ENCODE measurements at places on chromosomes 13 and 19.
A peak's percentile ranks its signal among the peaks of the same experiment; 100 is the strongest.

DNA sequence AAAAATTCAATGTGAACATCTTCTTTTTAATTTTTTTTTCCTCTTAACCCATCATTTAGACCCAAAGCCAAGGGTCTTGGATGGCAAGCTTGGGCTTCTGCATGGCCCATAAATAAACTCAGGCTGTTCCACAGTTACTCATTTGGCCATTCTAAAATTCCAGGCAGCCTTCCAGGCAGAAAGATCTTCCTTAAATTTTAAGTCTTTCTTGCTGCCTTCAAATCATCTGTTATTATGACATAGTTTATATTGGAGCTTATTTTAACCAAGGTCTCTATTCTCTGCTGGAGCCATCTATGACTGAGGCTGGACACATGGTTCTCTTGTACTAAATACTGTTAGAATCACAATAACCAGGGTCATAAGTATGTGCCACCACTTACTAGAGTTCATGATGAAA, 317.3 kb upstream of the MAB21L1 start:
- ATAC-seq = no peak

- ATAC-seq = no peak
Measured at GRCh38 chr13:34886987-34887386, 55.1 kb upstream of the NBEA start.

DNA sequence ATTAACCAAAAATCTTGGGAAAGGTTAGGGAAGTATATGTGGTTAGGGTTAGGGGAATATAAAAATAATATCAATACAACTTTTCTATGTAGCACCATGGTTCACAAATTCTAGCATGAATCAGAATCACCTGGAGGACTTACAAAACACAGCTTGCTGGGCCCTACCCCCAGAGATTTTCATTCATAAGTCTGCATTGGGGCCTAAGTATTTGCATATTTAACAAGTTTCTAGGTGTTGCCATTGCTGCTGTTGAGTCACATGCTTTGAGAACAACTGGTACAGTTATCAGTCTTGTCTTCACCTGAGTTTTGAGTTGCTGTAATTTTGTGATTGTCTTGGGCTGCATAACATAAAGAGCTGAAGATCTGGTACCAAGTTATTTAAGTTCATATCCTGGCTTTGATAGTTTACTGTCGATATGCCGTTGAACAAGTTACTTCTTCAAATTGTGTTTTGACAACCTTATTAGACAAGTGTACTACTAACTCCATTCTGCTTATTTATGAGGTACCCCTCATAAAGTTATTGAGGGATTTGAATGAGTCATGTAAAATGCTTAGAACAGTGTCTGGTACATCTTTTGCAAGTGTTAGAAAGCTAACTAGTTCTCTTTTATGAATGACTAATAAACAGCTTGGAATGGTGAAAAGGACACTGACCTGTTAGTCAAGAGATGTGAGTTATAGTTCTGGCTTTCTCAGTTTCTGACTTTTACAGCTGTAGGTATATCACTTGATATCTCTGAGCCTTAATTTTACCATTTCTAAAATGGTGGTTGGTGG, 132.9 kb downstream of the PAN3 start:
- no peak for ATAC-seq

DNA sequence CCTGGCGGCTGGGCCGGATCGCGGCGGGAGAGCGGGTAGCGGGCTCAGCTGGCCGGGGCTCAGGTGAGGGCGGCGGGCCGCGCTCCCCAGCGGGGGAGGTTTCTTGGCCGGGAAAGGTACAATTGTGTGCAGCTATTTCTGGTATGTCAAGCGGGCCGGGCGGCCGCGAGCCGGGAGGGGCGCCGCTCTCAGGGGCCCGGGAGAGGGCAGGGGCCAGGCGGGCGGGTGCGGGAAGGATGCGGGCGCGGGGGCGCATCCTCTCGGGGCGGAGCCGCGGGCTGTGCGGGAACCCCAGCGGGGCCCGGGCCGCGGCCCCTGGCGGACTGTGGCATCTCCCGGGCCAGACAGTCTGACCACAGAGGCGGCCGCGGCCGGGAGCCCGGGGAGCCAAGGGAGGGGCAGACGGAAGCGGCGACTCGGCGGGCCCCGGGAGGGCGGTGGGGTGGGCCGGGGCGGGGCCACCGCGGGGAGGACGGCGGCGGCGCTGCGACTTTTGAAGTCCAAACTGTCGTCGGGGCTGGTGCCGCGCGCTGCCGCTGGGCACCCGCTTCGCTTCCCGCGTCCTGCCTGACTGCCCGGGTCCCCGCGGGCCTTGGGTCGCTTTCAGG, at the start of gene LMO7:
TSS of gene LMO7 (plus strand) at position 503 of the 608 bp plus-strand sequence. CDS start 328 bp downstream, outside the sequence.
- peak; percentile 73 for ATAC-seq

DNA sequence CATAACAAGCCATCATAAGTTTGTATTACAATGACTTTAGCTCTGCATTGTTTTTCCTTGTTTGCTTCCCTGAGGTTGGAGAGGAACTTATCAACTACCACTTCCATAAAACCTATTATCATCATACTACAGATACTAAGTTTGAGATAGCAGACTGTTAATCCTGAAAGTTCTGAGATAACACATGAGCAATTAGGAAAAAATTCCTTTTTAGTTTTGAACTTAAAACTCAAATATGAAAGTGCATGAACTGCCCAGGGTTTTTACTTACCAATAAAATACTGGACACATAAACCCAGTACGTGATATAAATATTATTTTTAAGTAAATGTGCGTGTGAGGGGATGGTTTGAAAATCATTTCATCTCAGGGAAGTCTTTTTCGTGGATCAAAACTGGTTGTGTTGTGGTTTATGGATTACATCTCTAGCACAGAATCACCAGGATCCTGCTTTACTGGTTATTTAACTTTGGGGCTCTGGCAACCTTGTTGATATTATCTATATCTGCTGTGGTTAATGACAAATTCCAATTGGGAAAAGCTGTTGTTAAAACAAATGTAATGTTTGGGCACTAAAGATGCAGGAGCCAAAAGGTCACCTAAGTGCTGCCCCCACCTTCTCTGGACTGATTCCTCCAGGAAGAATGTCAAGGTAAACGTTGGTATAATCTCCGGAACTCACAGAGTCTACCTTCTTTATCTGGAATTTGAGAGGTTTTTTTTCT, 12.4 kb downstream of the CDX2 start:
- no peak for ATAC-seq

- ATAC-seq = peak; percentile 56
Measured at GRCh38 chr13:113928685-113929627, 44.9 kb downstream of the C13orf46 start.

- no peak for ATAC-seq
Measured at GRCh38 chr19:1749373-1750342, 3.6 kb upstream of the ONECUT3 start.

- ATAC-seq = peak; percentile 64
Measured at GRCh38 chr13:23679220-23679619, 109.0 kb downstream of the TNFRSF19 start.

DNA sequence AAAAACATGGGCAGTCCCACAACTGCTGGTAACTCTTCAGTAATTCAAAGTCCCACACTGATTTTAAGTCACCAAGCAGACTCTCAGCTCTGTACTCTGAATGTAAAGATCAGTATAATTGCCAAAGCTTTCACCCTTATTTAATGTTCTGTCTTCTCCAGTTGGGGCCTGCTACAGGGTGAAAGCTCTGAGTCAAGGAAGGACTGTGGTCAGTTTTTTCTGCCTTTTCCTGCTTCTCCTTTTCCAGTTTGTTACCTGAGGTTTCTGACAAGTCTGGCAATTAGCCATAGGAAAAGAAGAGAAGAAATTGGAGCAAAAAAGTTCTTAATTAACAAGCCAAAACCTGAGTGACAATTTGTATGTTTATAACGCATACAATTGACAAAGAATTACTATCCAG, 279.3 kb downstream of the RBM26 start:
- no peak for ATAC-seq

- no peak for ATAC-seq
Measured at GRCh38 chr19:29211562-29212355, 1.2 kb downstream of the UQCRFS1 start.

DNA sequence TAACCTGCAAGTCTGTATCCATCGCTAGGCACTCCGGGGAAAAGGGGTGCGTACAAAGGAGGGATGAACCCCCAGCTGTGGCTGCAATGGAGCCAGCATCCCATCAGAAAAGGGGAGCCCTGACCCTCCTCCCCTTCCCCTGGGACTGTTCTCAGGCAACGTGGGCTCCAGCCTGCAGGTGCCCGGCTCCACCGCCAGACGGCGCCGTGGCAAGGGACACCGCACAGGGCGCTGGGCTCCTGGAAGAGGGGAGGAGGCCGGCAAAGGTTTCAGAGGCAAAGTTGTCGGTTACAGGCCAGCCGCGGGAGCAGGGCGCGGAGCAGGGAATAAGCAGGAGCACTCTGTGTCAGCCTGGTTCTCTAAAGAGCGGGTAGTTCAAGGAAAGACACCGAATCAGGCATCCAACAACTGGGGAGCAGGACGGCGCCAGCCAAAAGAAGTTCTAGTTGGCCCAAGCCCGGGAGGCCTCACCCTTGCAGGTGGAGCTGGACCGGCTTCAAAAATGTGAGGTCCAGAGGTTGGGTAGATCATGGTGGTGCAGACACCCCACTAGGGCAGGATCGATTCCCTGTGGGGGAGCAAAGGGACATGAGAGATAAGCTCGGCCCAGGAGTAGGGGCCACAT, 53.0 kb upstream of the ATP12A start:
- ATAC-seq = peak; percentile 58
